ENCODE measurements at places on chromosomes 1 and 21.

DNA sequence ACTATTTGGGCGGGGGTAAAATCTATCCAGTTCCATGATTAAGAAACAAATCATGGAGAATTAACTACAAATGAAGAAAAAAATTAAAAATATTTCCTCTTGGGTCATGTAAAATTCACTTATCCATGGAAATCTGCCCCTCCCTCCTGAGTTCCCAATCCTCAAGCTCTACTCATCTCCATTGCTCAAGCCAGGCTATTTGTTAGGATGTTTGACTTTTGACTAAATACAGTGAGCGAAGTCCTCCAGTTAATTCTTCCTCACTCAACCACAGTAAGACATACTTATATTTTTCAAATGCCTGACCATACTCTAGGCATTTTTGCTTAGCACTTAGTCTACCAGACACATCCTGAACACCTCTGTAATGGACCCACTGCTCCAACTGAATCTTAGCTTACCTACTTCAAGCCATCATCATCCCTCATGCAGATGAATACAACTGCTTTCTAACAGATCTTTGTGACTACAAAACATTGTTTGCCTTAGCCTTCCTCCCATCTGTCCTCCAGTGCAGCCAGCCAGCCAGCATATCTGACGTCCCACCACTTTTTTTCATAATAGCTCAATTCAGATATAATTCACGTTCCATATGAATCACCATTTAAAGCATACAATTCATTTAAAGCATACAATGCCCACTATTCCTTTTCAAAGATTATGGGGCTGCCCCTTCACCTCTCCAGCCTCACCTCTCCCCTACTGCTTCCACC lies 154.2 kb downstream of the RERE start:
- DNase-seq, result no peak

- peak; percentile 45 for DNase-seq
These were observed 31.5 kb upstream of the DNASE2B start for GRCh38 chr1:84366786-84367185.

GRCh38 chr1:113459279-113459678 lies 69.0 kb downstream of the MAGI3 start:
- no peak for DNase-seq

GRCh38 chr1:54289712-54290233 lies 89.8 kb downstream of the MRPL37 start:
- DNase-seq, result no peak

GRCh38 chr1:27300341-27301051 lies 21.5 kb upstream of the TMEM222 start:
- peak; percentile 92 for DNase-seq

DNA sequence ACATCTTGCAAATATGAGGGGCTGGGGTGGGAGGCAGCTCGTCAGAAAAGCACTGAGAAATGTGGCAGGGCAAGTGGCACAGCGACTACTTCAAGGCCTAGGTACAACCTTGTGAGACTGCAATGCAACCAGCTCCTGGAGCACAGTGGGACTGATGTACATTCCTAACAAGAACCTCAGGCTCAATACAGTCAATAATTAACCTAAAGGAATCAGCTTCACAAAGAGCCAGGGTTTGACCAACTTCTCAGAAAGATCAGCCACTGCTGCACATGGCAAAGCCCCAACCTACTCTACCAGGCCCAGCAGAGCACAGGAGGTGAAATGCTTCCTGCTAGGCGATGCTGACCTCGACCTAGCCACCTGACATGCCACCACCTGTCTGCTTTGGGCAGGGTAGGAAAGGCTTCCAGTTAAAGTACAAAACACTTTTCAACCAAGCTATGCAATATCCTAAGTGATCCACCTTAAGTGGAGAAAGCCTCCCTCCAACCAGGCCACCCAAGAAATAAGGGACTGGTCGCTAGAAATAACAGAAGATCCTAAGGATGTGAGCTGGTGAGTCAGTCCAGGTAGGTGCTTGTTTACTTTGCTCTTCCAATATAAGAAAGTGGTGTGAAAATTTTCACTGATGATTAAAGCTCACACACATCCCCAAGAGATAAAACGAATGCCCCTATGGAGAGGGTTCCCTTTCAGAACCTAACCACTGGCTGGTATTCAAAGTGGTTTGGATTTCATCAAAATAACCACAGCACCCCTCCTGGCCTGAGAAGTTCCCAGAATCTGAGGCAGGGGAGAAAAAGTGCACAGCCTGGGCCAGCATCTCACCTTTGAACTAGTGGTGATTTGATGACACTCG lies 2.1 kb downstream of the RIPK4 start:
- DNase-seq, result no peak

DNA sequence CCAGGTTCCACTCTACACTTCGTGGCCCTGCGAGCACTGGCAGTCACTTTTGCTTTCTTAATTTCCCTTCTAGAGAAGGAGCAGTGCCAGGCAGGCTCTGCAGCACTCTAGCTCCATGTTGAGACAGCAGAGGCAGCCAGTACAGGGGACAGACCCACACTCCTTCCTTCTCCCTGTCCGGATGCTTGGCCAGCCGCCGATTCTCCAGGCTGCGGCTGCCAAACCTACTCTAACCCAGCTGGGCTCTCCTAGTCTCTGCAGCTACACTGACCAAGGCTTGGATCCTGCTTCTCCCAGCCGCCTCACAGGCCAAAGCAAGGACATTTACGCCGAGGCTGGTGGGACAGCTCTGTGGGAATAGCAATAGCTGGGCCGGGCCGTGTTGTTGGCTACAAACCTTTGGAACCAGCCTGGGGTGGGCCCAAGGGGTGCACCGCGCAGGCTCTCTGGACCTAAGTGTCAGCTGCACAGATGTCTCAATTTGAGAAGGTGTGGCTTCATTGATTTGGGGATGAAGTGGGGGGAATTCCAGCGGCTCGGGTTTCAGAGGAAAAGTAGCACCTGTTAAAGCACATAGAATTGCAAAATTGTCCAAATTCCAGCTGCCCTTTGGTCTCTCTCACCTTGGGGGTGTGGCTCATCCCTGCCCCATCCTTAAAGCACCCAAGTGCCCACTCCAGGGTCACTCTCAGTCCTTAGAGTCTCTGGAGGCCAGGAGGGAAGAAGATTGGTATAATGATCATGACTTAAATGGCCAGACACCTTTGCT lies 3.2 kb downstream of the BARHL2 start:
- DNase-seq, result no peak

DNA sequence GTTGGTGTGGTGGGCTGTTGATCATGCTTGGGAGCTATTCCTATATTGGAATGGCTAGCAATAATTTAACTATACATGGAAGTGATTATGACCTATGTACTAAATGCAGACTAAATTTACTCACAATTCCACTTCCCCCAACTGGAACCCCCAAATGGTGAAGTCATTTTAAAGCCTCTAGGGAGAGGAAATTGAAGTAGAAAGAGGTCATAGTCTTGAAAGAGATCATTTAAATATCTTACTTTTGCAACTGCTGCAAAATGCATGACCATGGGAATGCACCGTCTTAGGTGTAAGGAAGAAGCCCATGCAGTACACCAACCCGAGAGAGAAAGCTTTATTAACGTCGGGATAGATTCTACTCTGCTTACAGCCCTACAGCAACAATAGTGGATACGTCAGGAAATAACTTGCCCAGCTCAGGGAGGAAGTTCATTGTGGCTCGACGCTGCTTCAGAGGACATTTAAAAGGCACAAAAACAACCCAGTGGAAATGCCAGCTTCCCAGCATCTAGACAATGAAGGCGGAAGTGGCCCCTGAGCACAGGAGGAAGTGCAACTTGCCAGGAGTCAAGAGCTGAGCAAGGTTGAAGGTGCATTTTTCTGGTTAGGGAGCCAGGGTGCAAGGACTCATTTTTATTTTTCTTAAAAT lies 26.5 kb downstream of the CYYR1 start:
- DNase-seq, result peak; percentile 63

DNA sequence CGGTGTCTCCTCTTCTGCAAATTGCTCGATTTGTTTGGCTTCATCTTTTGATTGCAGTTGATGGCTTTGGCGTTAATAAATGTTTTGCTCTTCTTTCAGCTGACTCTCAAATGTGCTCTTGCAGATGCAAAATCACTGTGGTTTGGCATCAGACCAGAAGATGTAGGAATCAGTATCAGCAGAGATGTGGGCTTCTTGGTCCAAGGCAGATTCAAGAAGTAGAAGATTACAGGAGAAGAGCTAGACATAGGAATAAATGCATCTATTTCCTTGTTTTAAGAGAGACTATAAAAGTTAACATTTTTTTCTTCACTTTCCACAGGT lies 59.8 kb upstream of the BACH1 start:
- peak; percentile 45 for DNase-seq

GRCh38 chr1:67058242-67058641 lies 4.3 kb upstream of the SLC35D1 start:
- no peak for DNase-seq

DNA sequence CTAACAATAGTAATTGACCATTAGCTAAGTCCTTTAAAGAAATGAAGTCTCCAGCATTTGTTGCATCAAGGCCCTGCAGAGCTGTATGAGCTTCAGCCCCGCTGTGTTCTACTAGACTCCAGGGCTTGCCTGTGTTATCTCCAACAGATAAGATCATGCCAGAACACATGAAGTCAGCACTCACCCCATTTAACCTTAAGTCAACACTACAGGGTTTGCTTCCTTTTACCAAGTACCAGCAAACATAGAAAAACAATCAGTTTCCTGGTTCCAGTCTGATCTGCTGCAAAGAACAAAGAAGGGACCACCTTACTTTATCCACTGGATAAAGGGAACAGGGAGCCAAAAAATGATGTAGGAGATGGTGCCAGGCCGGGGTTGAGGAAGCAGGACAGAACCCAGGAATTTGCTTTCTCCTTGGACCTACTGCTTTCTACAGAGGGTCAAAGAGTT lies 41.3 kb upstream of the ENAH start:
- DNase-seq, result no peak

DNA sequence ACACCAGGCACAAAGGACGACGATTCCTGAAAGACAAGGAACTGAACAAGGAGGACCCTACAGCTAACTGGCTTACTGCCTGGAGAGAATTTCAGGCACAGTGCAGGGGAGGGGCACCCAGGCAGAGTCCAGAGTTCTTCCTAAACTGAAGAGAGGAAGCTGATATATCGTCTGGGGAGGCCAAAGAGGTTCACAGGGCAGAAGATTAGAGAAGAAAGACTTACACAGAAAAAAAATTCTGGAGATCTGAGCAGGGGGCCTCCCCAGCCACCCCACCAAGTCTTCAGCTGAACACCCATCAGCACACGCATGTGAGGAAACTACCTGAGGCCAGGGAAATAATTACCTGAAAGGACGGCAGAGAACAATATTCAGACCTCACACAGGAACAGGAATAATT lies 24.6 kb downstream of the SORT1 start:
- peak; percentile 55 for DNase-seq

GRCh38 chr1:18541046-18541795 lies 60.5 kb downstream of the KLHDC7A start:
- no peak for DNase-seq

DNA sequence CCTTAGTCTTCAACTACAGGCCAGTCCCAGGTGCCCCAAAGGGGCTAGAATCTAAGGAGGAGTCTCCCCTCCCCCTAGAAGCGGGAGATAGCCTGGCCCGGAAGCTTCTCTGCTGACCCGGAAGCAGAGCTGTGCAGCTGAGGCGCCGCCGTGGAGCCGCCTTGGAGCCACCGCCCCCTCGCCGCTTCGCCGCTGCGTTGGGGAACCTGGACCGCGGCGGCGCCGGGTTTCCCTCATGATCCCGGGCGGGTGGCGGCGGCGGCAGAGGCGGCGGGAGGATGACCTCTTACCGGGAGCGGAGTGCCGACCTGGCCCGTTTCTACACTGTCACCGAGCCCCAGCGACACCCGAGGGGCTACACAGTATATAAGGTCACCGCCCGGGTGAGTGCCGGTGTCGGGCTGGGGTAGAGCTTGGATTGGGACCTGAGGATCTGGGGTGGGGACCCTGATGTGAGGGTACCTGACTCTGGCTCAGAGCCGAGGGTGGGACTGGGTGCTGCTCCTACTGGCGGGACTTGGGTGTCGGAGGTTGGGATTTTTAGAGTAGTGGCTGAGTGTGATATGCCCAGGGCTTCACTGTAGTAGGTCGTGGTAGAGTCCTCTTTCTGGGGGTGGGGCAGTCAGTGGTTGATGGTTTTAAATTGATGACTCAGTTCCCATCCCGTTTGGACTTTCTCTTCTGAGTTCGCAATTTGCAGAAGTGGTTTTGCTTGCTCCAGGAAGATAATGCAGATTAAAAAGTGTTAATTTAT lies at the start of gene RPS6KC1:
RPS6KC1 (plus strand) TSS at position 115 of the 754 bp plus-strand sequence; CDS start at position 279, 164 bp downstream.
- DNase-seq, result peak; percentile 89

GRCh38 chr1:156544592-156545102 lies 27.7 kb downstream of the IQGAP3 start:
- no peak for DNase-seq

GRCh38 chr1:13513063-13513894 lies 524 bp downstream of the LRRC38 start:
- no peak for DNase-seq

DNA sequence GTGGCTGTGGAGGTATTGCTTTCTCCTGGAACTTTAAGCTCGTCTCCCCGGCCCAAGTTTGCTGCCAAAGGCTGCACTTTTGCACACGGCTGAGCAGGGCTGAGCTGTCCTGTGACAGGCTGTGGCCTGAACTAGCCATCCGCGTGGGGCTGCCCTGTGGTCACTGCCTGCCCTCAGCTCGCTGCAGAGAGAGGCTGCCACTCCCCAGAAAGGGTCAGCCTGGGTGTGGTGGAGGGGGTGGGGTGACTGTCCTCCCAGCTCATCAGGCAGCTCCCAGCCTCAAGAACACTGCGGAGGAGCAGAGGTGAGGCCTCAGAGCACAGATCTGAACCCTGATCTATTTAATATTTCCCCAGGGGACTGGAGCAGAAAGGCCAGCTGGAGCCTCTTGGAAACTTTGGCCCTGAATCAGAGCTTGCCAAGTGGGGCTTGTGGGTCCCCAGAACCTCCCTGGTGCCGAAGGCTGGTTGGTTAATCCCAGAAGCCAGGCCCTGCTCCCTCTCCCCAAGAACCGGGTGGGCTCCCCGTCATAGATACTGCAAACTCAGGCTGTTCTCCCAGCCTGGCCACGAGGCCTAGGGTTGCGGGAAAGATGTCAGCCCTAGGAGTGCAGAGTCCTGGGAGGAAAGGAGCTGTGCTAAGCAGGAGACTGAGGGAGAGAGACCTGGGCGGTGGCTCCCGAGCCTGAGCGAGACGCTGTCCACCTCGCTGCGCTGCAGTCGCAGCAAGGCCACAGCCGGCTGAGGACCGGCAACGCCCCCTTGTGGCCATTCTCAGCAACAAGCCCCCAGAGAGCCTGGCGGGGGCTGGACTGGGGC lies 125.1 kb upstream of the IPO9 start:
- peak; percentile 92 for DNase-seq

DNA sequence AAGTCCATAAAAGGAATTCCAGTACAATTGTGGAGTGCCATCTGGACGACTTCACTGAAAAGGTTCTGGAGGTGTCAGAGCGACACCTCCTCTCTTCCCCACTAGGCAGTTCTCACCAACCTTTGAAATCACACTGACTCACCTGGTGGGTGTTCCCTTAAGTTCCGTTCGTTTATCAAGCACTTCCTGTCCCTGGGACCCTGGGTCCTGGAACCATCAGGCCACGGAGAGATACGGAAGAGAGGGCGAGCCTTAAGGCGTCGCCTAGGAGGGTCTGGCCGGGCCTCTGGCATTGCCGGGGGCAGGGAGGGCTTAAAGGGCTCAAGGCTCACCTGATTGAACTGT lies 317 bp downstream of the SPAG17 start:
- DNase-seq, result no peak

GRCh38 chr1:219155135-219155534 lies 18.5 kb upstream of the LYPLAL1 start:
- DNase-seq, result no peak

All from suppressor macrophage (primary cell).